Activated naive CD4-positive, alpha-beta T cell treated with anti-CD3 and anti-CD28 coated beads for 36 hours (primary cell): ENCODE measurements at places on chromosomes 2 and 18. TPM values are rescaled to one million over a fixed set of nuclear protein-coding genes. Genes with fewer than 3 reads are reported as not detected.

- no peak for DNase-seq
These were observed 111.9 kb upstream of the EPB41L5 start for GRCh38 chr2:119901013-119901412.

- no peak for DNase-seq
These were observed 31.2 kb downstream of the TFCP2L1 start for GRCh38 chr2:121253674-121254240.

DNA sequence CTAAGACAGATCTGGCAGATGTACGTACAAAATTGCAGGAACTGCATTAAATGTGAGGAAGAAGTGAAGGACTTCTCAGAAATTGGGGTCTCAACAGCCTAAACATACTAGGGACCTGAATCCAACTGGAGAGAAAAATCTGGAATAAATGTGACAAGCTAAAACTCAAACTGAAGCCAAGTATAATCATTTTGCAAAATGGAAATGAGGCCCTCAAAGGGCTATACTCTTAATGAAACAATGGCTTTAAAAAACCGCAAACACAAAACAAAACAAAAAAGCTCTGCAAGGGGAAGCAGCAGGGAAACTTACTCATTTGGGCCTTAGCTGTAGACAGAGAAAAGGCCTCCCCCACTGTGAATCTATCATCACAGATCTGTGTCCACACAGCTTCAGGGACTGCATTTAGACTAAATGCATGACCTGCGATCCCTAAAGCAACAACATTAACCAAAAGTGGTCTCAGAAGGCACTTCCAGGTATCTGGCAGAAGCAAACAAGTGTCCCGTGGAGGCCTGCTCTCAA lies 63.2 kb downstream of the CCBE1 start:
- no peak for DNase-seq

DNA sequence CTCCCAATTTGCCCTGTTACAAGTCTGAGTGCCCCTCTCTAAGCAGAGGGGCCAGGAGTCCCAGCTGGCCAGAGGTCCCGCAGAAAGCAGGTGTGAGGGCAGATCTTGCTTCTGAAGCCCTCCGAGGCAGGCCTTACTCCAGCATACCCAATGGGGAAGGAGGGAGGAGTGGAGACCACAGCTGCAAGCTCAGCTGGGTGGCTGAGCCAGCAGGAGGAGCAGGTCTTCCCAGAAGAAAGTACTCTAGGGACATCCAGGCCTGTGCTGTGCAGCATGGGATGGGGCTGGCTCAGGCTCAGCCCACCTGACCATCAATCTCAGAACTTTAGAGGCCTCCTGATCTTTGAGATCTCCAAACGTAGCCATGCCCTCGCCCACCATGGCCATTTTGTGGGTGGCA lies 31.3 kb downstream of the PLB1 start:
- no peak for DNase-seq

- DNase-seq, result no peak
These were observed 580.8 kb upstream of the SLC8A1 start for GRCh38 chr2:41032715-41033114.

The SERPINB3 gene
- total RNA-seq, result not detected
